ENCODE measurements at places on chromosomes 13 and 19.

DNA sequence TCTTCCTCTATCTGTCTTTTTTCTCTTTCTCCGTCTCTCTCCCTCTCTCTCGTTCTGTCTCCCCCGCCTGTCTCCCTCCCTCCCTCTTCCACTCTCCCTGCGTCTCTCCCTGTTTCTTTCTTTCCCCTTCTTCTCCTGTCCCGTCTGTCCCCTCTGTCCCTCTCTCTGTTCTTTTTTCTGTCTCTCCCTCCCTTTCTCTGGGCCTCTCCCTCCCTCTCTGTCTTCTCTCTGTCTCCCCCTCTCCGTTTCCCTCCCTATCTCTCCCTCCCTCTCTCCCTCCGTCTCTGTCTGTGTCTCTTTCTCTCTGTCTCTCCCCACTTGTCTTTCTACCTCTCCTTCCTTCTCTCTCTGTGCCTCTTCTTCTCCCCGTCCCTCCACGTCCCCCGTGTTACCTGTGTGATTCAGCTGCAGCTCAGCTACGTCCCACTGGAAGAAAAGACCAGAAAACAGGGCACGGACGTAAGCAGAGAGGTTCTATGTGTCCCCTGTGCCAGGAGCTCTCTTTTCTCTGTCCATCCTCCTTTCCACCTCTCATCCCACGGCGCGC is 1.2 kb downstream of the CD70 start:
- DNase-seq = no peak

DNA sequence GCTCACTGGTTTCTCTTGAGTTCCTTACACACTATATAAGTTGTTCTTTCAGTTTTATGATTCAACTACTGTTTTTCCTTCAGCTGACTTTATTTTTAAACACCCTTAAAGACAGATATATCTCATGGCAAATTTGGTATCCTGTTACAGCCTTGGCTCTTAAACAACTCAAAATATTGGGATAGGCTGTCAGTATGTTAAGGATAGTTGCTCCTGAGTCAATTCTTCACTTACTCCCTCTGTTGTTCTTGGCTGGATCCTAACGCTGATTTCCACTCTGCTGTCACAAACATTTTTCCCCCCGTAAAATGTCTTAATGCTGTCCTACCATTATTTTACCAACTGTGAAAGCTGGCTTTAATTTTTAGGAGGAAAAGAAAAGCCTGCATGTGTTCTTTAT is 1.2 kb downstream of the KCNRG start:
- no peak for DNase-seq

GRCh38 chr19:46670813-46671212 is 9.8 kb upstream of the DACT3 start:
- DNase-seq = peak; percentile 5

- no peak for DNase-seq
These were observed 672 bp downstream of the HPN start for GRCh38 chr19:35042056-35042730.

DNA sequence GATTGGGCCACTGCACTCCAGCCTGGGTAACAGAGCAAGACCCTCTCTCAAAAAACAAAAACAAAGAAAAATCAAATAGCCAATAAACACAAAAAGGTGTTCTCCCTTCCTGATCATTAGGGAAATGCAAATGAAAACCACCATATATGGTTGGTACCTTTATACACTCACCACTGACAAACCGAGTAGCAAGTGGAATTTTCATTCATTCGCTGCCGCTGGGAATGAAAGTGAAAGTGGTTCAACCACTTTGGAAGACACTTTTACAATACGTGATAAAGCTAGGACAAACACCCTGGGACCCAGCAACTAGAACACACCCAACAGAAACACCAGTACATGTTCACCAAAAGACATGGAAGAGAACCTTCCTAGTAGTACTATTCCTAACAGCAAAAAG is 21.0 kb downstream of the GRIK5 start:
- DNase-seq = peak; percentile 52

- DNase-seq = no peak
These were observed 11.0 kb downstream of the ZSCAN18 start for GRCh38 chr19:58086825-58087710.

DNA sequence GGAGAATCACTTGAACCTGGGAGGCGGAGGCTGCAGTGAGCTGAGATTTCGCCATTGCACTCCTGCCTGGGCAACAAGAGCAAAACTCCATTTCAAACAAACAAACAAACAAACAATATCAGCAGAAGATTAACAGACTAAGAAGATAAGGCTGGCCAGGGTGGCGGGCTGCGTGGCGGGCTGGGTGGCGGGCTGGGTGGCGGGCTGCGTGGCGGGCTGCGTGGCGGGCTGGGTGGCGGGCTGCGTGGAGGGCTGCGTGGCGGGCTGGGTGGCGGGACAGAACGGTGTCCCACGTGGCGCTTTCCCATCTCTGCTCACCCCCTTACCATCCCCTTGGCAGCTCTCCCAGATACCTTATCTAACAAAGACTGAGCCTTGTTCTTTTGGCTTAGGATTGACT is 196.2 kb downstream of the COL4A1 start:
- DNase-seq = no peak

GRCh38 chr19:30857388-30857787 is 485.2 kb downstream of the ZNF536 start:
- DNase-seq = no peak

- no peak for DNase-seq
These were observed 6.0 kb upstream of the RABAC1 start for GRCh38 chr19:41965106-41965505.

DNA sequence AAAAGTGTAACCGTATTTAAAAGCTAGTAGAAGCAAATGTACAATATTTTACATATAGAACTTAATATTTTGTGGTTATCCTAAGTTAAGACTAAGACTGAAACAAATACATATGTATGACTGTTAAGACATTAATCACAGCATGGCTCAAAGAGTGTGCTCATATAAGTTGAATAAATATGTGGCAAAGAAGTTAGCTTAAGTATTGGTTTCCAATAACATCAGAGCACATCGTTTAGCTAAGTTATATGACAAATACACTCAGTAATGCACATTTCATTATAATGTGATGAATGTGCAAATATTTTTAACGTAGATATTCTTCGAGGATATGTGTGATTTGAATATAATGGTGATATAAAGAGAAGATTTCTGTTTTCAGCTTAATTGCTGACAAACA is 253.8 kb downstream of the SLITRK5 start:
- peak; percentile 18 for DNase-seq

GRCh38 chr19:52961981-52962380 is 700 bp downstream of the ZNF816 start:
- peak; percentile 7 for DNase-seq

GRCh38 chr13:32840989-32841713 is 175.1 kb upstream of the KL start:
- no peak for DNase-seq

- DNase-seq = no peak
These were observed 12.4 kb upstream of the MICU2 start for GRCh38 chr13:21616205-21616866.

- peak; percentile 43 for DNase-seq
These were observed 406.3 kb downstream of the DCT start for GRCh38 chr13:94073007-94073744.

- DNase-seq = no peak
These were observed 642.3 kb upstream of the SLITRK1 start for GRCh38 chr13:84524586-84524985.

DNA sequence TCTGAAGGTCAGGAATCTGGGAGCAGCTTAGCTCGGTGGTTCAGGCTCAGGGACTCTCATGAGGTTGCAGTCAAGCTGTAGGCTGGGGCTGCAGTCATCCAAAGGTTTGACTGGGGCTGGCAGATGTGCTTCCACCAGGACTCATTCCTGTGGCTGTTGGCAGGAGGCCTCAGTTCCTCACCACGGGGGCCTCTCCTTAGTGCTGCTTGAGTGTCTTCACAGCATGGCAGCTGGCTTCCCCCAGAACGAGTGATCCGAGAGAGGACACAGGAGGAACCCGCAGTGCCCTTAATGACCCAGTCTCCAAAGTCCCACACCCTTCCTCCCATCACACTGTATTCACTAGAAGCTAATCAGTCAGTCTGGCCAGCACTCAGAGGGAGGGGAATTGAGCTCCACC is 38.7 kb upstream of the EHD2 start:
- DNase-seq = no peak

DNA sequence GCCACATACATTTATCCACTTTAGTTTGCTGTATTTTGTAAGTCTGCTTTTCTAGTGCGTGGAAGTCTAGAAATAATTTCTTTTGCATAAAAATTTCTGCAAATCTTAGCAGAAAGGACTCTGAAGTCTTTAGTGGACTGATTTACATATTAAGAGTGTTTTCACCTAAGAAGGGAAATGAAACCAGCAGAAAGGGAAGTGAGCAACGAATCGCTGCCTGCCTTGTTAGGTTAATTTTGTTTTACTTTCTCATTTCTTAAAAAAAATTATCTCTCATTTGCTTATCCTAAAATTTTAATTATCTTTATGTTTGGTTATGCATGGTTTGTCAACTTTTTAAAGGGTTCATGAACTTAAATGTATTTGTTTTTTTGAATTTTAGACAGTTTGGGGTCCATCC is 767 bp upstream of the GPR18 start:
- DNase-seq = no peak

GRCh38 chr13:109785141-109785891 is 1.1 kb downstream of the IRS2 start:
- peak; percentile 33 for DNase-seq

DNA sequence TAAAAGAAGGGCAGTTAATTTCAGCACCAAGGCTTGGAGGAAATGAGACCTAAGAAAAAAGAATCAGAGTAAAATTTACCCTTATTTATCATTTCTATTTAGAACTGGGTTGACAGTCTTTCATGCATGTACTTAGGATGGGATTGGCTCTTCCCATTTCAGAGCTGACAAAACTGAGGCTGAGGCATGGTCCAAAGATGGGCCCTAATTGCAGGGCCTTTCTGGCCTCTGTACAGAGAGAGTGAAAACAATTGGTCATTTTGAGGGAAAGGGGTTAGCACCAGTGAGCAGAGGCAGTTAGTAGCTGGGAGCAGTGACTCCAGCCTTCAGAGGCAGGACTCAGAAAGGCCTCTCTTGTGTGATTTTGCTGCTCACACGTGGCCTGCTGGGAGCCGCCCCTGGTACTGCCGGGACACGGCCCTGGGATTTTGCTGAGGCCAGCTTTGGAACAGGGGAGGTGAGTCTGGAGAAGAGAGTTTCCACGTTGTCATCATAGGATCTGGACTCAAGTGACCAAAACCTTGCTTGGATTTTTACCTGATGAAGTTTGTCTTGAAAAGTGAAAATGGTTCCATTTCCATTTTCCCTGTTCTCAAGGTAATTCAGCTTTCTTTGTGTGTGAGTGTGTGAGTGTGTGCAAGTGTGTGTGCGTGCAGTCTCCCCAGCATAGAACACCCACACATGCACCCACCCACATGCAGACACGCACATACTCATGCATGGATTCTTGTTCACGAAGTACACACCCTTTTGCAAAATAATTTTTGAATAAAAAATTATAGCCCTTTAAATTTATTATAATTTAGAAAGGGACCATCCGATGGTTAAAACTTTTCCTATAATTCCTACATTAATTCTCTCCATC is at the start of gene ZNF536:
ZNF536 (plus strand) TSS at position 425 of the 865 bp plus-strand sequence. CDS start 71,179 bp downstream, outside the sequence.
- no peak for DNase-seq

DNA sequence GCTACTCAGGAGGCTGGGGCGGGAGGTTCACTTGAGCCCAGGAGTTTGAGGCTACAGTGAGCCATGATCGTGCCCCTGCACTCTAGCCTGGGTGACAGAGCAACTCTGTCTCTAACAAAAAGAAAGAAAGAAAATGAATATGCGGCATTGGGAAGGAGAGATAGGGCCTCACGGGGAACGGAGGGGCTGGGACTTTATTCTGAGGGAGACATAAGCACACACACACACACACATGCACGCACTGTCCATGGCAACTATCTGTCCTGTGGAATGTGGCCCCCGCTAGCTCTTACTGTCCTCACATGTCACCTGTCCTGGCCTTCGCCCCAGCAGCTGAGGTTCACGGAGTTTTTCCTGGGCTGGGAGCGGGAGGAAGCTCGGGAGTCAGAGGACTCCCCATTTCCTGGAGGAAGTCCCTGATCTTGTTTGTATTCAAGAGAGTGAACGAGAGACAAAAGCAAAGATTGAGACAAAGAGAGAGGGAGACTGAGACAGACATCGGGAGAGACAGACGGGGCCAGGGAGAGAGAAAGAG is 654 bp downstream of the STAP2 start:
- peak; percentile 15 for DNase-seq

DNA sequence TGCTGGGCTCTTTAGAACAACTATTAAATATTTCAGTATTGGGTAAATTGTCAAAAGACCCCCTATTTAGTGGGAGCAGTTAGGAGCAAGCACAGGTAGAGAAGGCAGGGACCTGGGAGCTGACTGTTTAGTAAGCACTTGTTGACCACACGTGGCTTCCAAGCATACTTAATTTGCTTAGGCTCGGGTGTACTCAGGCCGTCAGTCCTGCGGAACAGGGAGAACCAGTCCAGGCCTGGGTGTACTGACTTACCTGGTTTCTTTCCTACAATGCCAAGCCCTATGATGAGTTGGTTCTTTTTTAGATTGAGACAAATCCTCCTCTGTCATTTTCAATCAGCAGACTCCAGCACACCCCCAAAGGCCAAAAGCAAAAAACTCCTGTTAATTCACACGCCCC is 90.0 kb downstream of the WDFY2 start:
- peak; percentile 88 for DNase-seq

- peak; percentile 27 for DNase-seq
These were observed 4.0 kb upstream of the HOOK2 start for GRCh38 chr19:12779162-12779993.

- no peak for DNase-seq
These were observed 24.5 kb downstream of the CFAP97D2 start for GRCh38 chr13:114203536-114203935.
